ENCODE measurements at places on chromosomes 2 and 18. TPM values are rescaled to one million over a fixed set of nuclear protein-coding genes. Genes with fewer than 3 reads are reported as not detected.

DNA sequence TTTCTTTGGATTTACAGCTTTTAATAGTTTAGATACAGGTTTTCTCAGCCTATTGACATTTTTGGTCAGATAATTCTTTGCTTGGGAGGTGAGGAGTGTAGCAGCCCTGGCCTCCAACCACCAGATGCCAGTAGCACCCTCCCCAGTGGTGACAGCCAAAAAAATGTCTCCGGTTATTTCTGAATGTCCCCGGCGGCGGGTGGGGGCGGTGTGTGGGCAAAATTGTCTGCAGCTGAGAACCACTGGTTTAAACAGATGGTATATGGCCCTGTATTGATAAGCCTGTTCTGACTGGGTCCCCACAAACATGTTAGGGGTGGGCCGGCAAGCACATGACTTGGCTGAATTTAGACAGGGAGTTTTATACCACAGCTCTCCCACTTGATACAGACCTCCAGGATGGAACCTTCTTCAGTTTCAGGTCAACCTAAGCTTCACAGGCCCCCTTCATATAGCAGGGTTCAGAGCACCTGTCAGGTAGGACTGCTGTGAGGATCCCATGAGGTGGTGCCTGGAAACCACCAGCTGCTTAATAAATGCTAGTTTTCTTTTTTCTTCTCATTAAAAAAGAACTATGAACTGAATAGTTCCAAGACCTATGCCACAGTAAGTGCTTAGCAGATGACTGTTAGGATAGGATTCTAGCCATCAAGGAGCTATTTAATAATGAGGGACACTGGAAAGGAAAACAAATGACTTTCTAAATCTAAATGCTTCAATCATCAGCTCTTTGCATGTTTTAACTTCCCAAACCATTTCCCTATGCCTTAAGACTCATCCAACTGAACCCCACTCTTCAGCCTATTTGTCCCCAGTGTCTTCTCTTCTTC lies 18.1 kb downstream of the LPIN2 start:
- no peak for DNase-seq

Gene OBSL1
- 123 TPM for total RNA-seq

DNA sequence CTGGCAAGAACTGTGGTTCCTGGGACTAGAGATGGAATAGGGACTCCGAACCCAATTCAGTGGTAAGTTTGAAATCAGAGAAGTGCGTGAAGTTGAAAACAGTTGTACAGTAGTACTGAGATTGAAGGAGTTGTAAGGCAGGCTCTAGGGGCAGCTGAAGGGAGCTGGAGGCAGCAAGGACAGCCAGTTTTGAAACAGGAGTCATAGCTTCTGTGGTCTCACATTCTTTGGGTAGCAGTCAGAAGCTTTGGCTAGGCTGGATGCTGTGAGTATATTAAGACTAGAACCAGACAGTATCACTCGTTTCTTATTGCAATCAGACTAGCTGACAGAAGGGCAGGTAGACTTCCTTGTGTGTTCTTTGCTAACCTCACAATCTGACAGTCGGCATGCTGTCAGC lies 64.5 kb upstream of the ADAM23 start:
- DNase-seq = no peak

Gene RGPD4
- total RNA-seq = not detected

Gene HOXD8
- total RNA-seq = 4.0 TPM

- DNase-seq = no peak
These were observed 1300.5 kb upstream of the DDX18 start for GRCh38 chr2:116513991-116514390.

DNA sequence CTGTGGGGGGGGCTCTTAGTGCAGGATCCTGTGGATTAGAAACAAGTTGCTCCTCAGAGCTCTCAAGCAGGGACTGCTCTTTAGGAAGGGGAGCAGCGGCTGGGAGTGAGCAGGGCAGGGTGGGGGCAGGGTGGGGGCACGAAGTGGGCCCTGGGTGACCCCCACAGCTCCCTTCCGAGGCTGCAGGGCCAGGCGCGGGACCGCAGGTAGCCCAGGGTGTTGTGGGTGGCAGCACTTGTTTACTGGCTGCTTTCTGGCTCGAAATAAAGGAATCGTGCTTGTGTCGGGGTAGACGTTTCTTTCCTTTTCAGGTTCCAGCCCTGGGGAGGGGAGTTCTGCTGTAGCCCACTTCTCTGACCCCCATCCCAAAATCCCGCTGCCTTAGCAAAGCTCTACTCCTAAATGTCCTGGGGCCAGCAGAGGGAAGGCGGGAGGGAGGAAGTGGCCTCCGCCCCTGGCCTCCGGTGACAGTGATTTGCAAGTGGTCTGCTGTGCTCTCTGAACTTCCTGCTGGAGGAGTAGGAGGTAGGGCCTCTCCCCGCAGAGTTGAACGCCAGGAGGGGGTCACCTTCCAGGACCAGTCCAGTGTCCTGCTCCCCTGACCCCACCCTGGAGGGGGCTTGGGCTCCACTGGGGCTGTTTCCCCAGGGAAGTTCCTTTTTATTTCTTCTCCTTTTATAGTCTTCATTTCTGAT lies 8.3 kb downstream of the NEU4 start:
- no peak for DNase-seq

DNA sequence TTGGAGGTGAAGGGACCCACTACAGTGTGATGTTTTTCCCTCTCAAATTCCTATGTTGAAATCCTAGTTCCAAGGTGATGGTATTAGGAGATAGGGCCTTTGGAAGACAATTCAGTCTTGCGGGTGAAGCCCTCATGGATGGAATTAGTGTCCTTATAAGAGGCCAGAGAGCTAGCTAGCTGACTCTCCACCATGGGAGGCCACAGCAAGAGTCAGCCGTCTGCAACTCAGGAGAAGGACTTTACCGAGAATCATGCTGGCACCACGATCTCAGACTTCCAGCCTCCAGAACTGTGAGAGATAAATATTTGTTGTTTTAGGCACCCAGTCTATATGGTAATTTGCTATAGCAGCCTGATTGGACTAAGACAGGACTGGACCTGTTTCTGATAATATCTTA lies 461.4 kb downstream of the TSN start:
- DNase-seq = no peak

DNA sequence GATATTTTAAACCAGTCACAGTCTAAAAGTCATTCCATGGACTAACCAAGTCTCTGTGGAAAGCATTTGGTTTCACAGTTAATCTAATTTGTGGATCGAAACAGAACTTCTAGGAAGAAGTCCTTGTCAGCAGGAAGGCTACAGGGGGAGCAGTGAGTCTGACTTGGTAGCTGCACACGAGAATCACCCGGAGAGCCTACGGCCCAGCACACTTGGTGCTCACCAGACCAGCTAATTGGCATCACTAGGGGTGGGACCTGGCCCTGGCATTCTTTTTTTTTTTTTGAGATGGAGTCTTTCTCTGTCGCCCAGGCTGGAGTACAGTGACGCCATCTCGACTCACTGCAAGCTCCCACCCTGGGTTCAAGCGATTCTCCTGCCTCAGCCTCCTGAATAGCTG lies 97.7 kb downstream of the ZNF532 start:
- no peak for DNase-seq

Gene C2orf15
- total RNA-seq = not detected

DNA sequence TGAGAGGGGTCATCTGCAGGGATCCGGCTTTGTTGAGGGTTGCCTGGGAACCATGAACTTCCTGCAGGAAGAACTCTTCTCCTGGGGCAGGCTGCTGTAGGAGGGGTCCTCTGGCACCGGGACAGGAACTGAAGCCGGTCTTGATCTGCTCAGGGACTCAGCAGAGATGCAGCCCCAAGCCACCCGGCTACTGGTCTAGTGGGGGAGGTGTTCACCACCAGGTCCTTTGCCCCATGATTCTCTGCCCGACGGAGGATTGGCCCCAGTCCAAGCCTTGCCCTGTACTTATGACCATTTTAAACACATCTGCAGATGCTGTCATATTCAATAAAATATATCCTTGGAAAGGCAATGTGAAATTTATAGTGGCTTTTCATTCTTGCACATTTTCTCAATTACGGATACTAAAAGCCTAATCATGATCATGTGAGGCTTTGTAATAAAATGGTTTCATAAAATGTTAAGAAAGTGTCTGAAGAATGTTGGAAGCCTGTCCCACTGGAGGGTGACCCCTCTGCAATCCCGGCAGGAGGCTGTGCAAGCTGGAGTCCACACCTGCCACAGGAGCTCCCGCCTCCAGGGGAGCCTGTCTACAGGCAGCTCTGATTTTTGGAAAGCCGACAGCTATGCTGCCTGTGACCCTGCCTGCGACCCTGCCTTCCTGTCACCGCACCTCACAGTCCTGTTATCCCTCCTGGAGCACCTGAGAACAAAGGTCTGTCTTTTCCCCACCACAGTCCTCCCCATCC lies 98.8 kb upstream of the TAF1B start:
- no peak for DNase-seq

DNA sequence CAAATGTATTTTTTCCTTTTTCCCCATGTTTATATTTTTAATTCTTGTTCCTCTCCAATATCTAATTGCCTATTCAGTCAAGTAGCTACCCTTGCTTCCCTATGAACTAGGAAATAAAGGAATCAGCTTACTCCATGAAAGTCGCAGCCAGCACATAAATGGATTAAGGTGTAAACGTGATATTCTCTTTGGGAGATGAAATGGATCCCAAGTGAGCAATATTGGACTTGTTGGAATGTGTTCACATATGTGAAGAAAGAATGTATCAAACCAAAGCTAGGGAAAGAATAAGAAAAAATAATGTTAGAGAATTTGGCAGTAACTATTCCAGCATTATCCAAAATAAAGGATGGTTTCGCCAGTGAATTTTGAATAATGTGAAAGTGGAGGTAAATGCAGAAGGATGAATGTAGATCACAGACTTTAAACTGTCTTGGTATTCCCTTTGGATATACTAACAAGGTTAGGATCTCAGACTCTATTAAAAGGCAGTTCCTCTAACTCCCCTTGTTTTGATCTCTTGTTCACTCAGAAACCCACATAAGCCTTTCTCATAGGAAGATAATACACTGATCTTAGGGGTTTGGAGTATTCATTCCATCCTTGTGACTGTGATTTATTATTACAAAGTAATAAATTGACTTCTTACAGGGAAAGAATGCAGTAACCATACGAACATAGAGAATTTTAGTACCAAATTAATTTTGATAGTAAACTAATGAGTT lies 208.1 kb downstream of the BABAM2 start:
- no peak for DNase-seq

- DNase-seq = no peak
These were observed 44.9 kb upstream of the ID2 start for GRCh38 chr2:8636721-8637636.

- no peak for DNase-seq
These were observed 116.3 kb upstream of the CDCA7 start for GRCh38 chr2:173238385-173238784.

DNA sequence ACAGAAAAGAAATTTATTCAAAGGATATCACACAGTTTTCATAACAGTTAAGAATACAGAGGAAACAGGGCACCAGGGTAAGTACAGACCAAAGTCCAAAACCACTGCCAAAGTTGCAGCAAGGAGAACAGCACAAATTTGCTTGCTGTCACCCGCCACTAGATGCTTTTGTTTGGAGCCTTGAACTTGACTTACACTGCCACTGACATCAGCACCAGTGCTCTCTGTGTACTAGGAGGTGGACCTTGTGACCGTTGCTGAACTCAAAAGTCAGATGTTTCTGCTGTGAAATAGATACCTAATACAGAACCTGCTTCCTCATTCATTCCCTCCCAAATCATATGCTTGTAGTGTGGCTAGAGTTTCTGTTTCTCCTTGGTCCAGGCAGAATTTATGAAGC lies 578.3 kb upstream of the TMEFF2 start:
- no peak for DNase-seq

Gene ACTR1B
- total RNA-seq = 89.2 TPM

GRCh38 chr2:224046752-224047151 lies 7.7 kb upstream of the SERPINE2 start:
- no peak for DNase-seq

Gene OR6B3
- total RNA-seq = not detected

GRCh38 chr2:166764216-166764615 lies 124.1 kb upstream of the XIRP2 start:
- no peak for DNase-seq

- DNase-seq = no peak
These were observed 64.1 kb downstream of the SIGLEC15 start for GRCh38 chr18:45889419-45890064.

- DNase-seq = no peak
These were observed 48.1 kb downstream of the KLF7 start for GRCh38 chr2:207117668-207118067.

DNA sequence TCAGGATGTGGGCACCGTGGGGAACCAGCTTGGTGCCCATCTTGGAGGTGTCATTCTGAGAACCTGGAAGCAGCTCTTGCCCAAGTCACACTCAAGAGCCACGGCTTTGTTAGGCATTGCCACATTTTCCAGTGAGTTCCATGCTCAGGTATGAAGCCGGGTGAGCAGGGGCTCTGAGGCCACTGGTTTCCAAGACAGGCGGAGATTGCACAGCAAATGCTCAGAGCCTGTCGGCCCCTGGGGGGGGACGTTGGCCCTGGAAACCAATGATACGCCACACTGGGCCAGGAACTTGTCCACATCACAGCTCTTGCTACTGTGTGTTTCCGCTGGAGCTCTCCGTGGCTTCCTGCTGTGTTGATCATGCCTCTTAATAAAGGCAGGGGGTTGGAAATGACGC lies 52.5 kb upstream of the SALL3 start:
- no peak for DNase-seq

GRCh38 chr2:73489053-73489452 lies 103.4 kb downstream of the ALMS1 start:
- no peak for DNase-seq

Gene ZAP70
- total RNA-seq = 1.2 TPM

DNA sequence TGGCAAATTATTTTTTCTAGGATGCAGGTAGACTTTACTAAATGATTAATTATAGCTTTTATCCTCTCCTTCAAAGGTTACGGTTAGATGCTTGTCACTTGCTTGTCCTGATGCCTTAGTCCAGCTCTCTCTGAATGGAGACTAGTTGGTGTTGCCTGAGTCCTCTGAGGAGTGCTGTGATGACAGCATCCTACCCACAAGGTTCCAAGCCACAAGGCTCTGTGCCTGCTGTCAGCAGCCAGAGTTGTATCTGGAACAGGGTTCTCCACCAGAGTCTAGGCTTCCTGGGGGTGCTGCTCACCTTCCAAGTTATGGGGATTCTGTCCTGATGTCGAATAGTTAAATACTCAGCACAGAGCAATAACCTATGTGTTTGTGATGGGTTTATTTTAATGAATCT lies 125.7 kb downstream of the GALNT1 start:
- no peak for DNase-seq

DNA sequence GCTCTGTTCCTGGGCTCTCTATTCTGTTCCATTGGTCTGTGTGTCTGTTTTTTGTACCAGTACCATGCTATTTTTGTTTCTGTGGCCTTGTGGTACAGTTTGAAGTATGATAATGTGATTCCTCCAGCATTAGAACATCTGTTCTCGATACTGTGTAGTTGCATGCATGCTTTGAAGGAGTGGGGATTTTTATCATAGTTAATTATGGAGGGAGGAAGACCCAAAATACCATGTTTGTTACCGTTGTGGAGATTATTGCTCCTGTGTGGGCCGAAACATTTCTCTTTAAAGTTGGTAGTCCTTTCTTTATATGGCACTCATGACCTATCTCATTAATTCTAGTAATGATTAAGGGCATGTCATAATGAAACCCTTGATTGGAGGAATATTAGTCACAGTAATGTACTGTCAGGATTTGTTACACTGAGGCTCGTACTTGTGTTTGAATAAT lies 87.6 kb downstream of the TTC27 start:
- no peak for DNase-seq
